ENCODE measurements at places on chromosomes 6 and 20. TPM values are rescaled to one million over a fixed set of nuclear protein-coding genes. Genes with fewer than 3 reads are reported as not detected.

The IMPG1 gene
- not detected for total RNA-seq

The MRAP2 gene
- not detected for total RNA-seq

The OGFR gene
- total RNA-seq, result 51.6 TPM

The C6orf52 gene
- total RNA-seq, result 1.0 TPM

DNA sequence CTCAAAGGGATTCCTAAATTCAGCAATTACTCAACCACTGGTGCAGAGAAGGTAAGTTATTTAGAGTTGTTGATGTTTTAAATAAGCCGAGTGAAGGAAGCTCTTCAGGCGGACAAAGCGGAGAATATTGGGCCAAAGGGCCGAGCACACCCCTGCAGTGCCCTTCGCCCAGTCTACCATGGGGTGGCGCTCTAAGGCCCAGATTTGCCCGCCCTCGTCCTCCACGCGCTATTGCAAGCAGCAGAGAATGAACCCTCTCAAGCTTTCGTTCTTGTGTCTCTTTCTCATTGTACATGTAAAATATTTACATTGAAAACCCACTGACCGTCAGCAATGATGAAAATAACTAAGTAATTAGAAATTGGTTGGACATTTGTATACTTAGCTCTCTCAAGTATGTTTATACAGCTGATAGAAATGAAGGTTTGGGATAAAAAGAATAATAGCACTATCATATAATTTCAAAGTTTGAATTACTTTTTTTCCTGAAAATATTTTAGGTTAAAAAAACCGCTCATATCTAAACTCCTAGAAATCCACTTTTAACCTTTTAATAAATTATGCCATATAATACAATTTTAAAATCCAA, 195.0 kb upstream of the CEP162 start:
- DNase-seq, result no peak

DNA sequence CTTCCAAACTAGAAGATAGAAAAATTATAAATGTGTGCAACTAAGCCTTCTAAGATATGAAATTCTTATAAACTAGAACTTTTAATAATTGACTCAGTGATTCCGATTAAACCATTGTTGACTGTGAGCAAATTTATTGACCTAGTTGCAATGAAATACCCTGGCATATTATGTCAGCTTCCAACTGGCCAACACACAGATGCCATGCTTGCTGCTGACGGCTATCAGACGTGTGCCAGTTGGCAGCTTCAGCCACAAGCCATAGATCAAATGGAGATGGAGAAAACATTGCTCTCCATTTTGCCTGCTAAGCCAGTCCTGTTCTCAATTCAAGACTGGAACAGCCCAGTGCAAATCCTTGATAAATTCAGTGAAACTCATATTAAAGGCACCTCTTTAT, 101.7 kb upstream of the HDGFL1 start:
- DNase-seq, result no peak

GRCh38 chr6:47854971-47855370, 73.1 kb downstream of the OPN5 start:
- no peak for DNase-seq

DNA sequence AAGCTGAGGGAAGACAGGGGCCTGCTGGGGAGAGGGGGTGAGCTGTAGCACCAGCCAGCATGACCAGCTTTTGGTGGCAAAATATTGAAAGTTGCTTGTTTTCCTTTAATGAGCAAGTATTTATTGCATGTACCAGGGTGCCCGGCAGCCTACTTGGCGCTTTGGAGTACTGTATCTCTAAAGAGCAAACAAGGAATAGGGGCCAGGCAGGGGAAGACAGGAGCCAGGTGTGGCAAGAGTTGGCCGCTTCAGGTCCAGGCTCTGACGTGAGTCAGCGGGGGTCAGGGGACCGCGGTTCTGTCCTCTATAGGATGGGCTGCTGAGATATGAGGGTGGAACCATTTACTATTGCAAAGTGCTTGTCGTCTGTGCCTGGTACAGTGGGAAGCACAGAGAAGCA, 63.1 kb downstream of the PSMG4 start:
- no peak for DNase-seq

- no peak for DNase-seq
Measured at GRCh38 chr6:47670851-47671250, 27.5 kb upstream of the ADGRF4 start.

DNA sequence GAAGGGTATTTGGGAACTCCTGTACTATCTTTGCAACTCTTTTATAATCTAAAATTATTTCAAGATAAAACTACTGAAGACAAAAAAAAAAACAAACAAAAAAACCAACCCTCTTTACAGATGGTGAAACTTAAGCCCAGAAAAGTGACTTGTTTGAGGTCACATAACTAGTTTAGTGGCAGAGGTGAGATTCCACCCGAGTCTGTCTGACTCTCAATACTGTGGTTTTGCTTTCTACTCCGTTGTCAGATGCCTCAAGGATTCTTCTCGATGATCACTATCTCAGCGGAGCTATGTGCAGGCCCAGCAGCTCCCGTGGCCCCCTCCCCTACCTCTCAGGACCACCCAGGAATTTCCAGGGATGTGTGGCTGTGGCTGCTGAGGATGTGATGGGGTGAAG, 36.1 kb upstream of the KCNB1 start:
- no peak for DNase-seq

DNA sequence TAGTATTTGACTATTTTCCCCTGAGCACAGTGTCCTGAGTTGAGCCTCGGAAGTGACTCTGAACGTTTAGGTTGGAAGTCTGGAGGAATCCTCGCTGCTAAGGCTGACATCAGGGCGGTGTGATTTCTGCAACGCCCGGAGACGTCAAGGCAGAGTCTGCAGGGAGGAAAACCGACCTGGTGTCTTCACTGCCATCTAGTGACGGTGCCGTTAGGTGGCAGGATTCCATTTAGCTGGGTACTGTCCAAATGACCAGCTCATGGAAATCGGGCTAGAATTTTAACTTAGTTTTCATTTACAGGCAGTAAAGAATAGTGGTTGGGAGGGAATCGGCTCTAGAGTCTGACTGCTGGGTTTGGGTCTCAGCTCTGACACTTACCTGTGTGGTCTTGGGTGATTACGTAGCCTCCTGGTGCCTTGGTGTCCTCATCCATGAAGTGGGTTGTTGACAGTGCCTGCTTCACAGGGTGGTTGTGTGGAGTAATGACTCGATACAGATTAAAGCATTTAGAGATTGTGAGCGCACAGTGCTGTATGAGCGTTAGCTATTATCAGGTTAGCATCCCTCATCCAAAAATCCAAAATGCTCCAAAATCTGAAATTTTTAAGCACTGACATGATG, 35.0 kb downstream of the FOXF2 start:
- peak; percentile 17 for DNase-seq

GRCh38 chr20:34560614-34561013, 2.1 kb downstream of the MAP1LC3A start:
- DNase-seq, result no peak

- DNase-seq, result no peak
Measured at GRCh38 chr20:5540091-5540490, 210.1 kb upstream of the SHLD1 start.

DNA sequence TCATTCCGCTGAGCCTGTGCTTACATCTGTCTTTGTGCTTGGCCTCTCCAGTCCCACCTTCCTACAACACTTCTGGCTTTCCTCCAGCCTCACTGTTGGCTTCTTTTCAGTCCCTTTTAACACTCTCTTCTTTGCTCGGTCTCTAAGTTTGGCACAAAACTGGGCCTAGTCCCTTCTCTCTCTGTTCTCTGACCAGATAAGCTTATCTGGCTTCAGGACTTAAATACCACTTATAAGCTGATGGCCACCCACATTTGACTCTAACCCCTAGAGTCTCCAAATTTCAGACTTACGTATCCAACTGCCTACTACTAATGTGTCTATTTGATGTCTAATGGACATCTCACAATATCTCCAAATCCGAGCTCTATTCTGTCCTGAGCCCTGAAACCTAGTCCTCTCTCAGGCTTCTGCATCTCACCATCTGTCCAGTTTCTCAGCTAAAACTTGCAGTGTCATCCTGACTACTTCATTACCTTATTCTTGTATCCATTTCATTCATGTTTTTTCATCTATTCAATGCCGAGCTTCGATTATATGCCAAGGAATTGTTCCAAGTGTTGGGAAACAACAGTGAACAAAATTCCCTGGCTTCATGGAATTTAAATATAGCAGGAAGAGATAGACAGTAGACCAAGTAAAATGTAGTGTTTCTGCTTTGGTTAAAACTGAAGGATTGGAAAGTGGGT, 40.1 kb downstream of the TBPL1 start:
- no peak for DNase-seq

GRCh38 chr6:20906945-20907344, 372.7 kb downstream of the CDKAL1 start:
- no peak for DNase-seq

GRCh38 chr20:50523552-50524167, 13.5 kb downstream of the PTPN1 start:
- no peak for DNase-seq

GRCh38 chr6:39432330-39433025, 110.0 kb upstream of the KCNK16 start:
- DNase-seq, result no peak

DNA sequence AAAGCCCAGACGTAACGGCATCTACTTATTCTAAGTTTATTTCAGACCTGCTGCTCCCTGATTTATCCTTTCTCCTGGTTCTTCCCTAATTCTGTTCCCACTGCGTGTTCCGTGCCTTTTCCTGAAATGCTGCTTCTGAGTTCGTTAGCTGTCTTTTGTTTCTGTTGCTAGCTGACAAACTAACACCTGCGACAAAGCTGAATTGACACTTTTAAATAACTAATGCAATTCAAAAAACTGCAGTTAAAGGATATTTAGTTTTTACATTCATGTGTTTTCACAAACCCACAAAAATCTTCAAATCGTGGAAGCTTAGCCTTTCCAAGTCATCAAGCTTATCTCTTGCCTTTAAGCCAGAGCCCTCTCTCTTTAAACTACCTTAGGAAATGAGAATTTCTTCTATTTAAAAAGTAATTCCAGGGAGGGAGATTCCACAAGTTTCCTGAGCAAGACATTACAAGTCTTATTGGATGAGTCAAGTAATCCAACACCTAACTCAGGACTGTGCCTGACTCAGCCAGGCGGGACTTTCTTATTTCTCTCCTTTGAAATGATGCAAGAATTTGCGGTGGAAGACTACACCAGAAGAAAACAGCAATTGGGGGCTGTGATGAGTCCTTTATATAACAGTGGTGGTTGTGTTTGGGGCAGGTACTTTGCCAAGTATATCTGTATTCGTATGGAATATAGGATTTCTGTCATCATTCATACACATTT, 6.3 kb downstream of the ADTRP start:
- no peak for DNase-seq

- DNase-seq, result no peak
Measured at GRCh38 chr6:139713900-139714506, 339.6 kb upstream of the CITED2 start.

- DNase-seq, result no peak
Measured at GRCh38 chr6:20946890-20947289, 412.6 kb downstream of the CDKAL1 start.

All from activated naive CD4-positive, alpha-beta T cell treated with anti-CD3 and anti-CD28 coated beads, Interleukin-2, amount 50 U/mL, for 72 hours (primary cell).